ENCODE measurements at places on chromosomes 3 and 15. TPM values are rescaled to one million over a fixed set of nuclear protein-coding genes. Genes with fewer than 3 reads are reported as not detected.

The MLF1 gene
- 21.7 TPM for total RNA-seq

The B2M gene
- total RNA-seq: 6,779 TPM

The KPNA4 gene
- total RNA-seq: 21.5 TPM

The GTF2E1 gene
- total RNA-seq: 17.6 TPM

The PGBD4 gene
- total RNA-seq: 1.1 TPM

The SNTN gene
- total RNA-seq: not detected

The C15orf39 gene
- 20.9 TPM for total RNA-seq

The RAB43 gene
- total RNA-seq: 25.9 TPM

The SMCO1 gene
- not detected for total RNA-seq

The EFHB gene
- total RNA-seq: not detected

The PAK6 gene
- total RNA-seq: 7.5 TPM

The DNASE1L3 gene
- 3.7 TPM for total RNA-seq

The KBTBD13 gene
- not detected for total RNA-seq

The IL12A gene
- total RNA-seq: 6.4 TPM

The SH2D7 gene
- total RNA-seq: 6.0 TPM

The SERPINI2 gene
- not detected for total RNA-seq

The TMCO5A gene
- total RNA-seq: not detected

The KY gene
- total RNA-seq: 0.41 TPM

The LNP1 gene
- total RNA-seq: 2.2 TPM

The GMNC gene
- total RNA-seq: not detected

The PLSCR5 gene
- not detected for total RNA-seq

The C2CD4B gene
- 2.5 TPM for total RNA-seq

Measured in transverse colon (tissue), 4 donors.